ENCODE measurements at places on chromosomes 5 and 9. TPM values are rescaled to one million over a fixed set of nuclear protein-coding genes. Genes with fewer than 3 reads are reported as not detected.

- no peak for DNase-seq
These were observed 145.4 kb upstream of the SHB start for GRCh38 chr9:38214432-38214831.

GRCh38 chr5:150653145-150653761 is 7.8 kb upstream of the MYOZ3 start:
- no peak for DNase-seq

TSSK1B gene
- total RNA-seq = not detected

ORM2 gene
- total RNA-seq = not detected

PCDHB5 gene
- total RNA-seq = not detected

DNA sequence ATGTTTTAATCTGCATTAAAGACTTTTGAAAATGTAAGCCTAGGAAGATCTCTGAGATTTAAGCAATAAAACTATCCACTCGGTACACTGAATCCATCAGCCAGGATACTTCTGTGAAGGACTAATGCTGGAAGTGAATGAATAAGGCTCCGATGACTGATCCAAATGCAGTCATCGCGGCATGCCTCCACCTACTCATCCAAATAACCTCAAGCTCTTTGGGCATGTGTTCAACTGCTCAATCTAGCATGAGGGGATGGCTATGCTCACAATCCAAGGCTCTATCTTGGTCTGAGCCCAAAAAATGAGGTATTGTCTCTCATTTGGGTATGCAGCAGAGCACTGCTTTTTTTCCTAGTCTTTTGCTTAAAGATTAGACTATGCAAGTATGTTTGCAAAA is 19.2 kb downstream of the MARCHF3 start:
- DNase-seq = no peak

TMEM171 gene
- 0.25 TPM for total RNA-seq

GPR151 gene
- total RNA-seq = not detected

All from activated naive CD8-positive, alpha-beta T cell treated with anti-CD3 and anti-CD28 coated beads, Interleukin-2, amount 10 ng/mL, durations not matched to agents 7 days and 5 days (primary cell).